ENCODE measurements at places on chromosomes 5 and 9. TPM values are rescaled to one million over a fixed set of nuclear protein-coding genes. Genes with fewer than 3 reads are reported as not detected.

- DNase-seq: peak; percentile 12
Observed at GRCh38 chr9:35954942-35955546, 2.9 kb downstream of the OR2S2 start.

DNA sequence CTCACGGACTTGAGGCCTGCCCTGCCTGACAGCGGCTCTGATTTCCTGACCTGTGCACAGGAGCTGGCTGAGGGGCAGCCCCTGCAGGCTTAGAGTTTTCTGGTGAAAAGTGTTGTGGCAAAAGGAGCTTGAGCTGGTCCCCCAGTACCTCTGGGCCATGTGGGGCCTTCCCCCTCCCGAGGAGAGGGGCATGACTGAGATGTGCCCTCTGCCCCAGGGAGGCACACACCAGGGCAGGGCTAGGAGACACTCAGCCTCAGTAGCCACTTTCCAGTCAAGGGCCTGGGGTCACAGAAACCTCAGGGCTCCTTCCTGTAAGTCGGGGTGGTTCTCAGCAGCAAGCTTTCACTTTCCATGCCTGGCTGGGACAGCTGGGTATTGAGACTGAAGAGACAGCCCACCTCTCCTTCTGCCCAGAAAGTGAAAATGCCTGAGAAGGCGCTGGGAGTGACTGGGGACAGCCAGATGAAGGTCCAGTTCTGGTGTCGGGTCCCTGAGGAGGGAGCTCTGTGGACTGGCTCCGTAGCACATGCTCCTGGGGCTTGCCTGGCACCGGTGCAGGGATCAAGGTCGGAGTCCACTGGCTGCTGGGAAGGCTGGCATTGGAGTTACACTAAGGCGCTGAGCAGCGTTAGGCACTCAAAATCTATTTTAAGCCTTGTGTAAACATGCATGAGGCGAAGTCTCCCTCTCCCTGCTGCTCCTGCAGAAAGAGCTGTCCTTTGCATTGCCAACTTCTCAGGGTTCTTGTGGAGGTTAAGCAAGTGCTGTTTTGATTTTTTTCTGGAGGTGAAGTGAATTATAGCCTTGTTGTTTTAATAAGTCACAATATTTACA, 394.9 kb downstream of the GADD45G start:
- no peak for DNase-seq

DNA sequence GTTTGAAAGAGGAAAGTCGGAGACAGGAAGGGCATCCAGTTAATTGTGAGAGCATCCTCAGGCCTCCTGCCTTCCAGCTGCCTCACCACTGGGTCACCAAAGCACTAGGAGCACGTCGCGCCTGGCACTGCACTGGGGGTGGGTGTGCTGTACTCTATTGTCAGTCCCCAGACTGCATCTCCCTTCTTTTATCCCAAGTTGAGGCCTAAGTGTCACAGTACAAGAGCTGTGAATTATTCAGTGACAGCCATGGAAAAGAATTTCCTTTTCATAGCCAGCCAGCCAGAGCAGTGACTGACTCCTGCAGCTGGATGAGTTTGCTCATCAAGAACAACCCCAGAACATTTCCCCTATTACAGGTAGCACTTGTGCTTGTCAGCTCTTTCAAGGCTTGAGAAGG, 16.3 kb downstream of the CLTA start:
- DNase-seq: no peak

- DNase-seq: no peak
Observed at GRCh38 chr9:38250279-38251035, 142.0 kb upstream of the ALDH1B1 start.

- no peak for DNase-seq
Observed at GRCh38 chr9:90140131-90140818, 502.3 kb downstream of the DIRAS2 start.

- DNase-seq: no peak
Observed at GRCh38 chr5:149677731-149678130, 52.4 kb upstream of the PPARGC1B start.

DNA sequence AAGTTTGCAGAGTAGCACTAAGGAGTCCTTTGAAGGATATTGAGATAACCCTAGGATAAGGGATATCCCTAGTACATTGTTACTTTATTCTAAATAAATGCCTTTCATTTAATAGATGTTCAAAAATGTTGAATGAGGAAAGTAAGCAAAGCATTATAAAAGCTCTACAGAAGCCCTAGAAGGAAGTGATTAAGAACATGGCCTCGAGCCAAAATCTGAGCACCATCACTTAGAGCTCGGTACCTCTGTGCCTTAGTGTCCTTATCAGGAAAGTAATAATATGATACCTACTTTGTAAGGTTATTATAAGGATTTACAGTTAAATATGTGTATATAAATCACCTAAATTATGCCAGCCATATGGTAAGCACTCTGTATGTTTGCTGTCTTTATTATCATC, 242.6 kb downstream of the KIAA0825 start:
- DNase-seq: no peak

- DNase-seq: no peak
Observed at GRCh38 chr5:107542428-107542827, 128.3 kb downstream of the EFNA5 start.

- DNase-seq: no peak
Observed at GRCh38 chr5:170534177-170534576, 30.4 kb downstream of the KCNIP1 start.

DNA sequence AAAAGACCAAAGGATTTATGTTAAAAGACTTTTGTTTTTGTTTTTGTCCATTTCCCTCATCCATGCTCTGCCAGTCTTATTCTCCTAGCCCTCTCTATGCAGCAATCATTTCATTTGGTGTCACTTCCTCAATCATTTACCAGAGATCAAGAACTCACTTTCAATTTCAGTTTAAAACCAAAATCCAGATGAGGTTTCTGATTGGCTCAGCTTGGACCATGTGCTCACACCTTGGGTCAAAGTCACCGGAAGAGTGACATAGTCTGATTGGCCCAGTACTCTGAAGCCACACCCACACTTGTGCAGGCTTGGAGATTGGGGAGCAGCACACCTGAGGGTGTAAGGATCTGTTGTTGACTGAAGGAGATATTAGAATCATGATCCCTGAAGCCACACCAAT, 79.6 kb downstream of the TLR4 start:
- peak; percentile 21 for DNase-seq

- no peak for DNase-seq
Observed at GRCh38 chr9:84667571-84668195, 1.8 kb upstream of the NTRK2 start.

DNA sequence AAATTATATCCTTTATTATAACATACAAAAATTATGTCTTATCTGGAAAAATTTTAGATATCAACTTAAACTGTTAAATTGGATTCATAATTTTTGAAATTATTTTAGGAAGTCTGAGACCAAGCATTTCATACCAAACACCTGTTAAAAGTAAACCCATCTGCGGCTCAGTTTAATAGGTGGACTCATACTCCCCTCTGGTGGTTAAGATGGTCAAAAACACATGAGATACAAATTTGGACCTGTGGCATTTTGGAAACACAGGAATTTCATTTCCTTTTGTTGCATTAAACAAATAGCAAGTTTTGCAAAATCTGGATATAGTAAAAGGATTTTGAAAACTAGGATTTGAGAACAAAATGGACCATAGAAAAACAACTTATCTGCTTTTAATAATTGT, 53.7 kb downstream of the RGMB start:
- DNase-seq: peak; percentile 14

GRCh38 chr5:169429044-169429443, 128.1 kb upstream of the SLIT3 start:
- DNase-seq: no peak

- no peak for DNase-seq
Observed at GRCh38 chr5:86684222-86684621, 66.5 kb downstream of the COX7C start.

DNA sequence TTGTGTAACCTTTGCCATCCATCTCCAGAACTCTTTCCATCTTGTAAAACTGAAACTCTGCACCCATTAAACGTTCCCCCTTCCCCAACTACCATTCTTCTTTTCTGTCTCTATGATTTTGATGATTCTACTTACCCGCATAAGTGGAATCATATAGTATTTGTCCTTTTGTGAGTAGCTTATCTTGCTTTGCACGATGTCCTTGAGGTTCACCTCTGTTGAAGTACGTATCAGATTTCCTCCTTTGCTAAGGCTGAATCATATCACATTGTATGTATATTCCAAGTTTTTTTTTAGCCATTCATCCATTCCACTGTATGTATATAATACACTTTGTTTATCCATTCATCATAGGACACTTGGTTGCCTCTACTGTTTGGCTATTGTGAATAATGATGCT, 2.9 kb upstream of the RNF130 start:
- no peak for DNase-seq

- DNase-seq: no peak
Observed at GRCh38 chr5:57805170-57805569, 322.6 kb upstream of the ACTBL2 start.

DNA sequence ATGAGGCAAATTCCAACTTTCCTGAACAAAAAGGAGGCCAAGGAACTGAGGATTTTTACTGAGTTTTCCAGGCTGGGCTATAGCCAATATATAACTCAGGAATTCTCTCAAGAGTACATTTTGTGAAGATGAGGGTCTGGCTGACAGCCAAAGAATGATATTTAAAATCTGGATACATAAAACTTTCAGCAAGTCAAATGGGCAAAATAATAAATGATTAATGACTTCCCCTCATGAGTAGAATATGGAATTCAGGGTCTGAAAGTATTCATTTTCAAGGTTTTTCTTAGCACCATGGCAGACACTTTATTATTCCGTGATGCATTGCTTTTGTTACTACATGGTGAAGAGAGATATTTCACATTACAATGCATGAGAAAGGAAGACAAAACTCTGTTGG, 7.8 kb downstream of the FAM81B start:
- DNase-seq: no peak

GRCh38 chr5:2560435-2560834, 191.0 kb downstream of the IRX2 start:
- no peak for DNase-seq

DNA sequence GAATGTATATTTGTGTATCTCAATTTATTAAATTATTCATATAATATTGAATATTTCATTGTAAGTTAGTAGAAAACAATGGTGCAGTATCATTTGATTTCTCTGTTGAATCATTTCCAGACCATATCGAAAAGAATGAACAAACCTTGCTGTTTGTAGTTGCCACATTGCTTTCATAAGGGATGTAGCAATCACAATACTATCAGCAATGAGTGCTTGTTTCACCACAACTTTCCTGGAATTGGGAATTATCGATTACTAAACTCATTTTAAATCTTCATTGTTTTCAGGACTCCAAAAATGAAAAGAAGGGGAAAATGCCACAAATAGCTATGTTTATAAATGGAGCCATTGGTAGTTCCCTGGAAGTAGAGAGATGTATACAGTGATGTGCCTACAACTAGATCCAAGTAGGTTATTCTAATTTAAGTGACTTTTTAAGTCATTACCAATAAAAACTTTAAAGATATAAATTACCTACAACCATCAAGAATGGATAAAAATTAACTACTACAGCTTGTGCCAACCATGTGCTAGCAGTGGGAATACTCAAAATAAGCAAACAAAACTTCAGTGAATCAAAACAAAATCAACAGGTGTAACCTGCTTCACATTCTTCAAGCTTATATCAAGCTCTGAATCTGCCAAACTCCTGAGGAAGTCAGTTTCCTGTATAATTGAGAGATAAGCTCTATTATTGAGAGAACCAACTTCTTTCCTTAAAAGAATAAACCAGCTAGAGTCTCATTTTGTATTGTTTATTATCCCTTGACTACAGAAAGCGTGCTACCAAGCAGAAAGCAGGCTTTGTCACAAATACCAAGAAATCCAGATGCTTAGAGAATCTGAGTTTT, 358.6 kb downstream of the ADGRV1 start:
- no peak for DNase-seq

DNA sequence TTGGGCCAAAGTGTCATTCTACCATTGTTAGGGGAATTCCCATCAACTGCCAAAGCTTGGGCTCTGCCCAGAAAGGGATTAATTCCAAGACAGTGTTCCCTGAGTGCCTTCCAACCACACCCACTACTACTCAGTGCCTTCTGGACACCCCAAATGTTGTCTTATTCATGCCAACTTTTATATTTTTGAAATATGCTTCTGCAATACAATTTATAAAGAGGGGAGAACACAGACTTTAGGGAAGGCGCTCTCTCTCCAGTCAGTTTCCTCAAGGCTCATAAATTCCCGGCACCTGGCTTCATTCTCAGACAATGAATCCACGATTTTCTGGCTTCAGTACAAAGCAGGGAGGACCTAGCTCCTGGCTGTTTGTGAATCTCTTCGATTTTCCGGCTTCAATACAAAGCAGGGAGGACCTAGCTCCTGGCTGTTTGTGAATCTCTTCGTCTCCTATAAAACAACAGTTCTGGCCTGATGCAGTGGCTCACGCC, 120.1 kb upstream of the MYO10 start:
- no peak for DNase-seq

DNA sequence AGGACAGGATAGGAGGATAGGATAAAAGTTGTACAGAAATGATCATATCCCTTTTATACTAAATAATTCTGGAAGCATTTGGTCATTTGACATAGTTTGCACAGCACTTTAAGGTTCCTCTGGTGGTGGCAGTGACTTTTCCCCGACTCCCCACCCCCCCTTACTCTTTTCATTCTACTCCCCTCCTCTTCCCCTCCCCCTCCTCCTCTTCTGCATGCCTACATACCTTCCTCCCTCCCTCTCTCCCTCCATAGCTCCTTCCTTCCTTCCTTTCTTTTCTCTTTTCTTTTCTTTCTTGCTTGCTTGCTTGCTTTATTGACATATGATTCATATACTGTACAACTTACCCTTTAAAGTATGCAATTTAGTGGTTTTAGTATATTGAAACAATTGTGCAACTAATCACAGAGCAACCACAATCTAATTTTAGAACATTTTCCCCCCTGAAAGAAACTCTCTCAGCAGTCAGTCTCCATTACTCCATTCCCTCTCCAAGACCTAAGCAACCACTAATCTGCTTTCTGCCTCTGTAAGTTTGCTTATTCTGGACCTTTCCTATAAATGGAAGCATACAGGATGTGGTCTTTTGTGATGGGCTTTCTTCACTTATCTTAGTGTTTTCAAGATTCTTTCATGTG, 159.0 kb downstream of the HACD4 start:
- no peak for DNase-seq

- no peak for DNase-seq
Observed at GRCh38 chr9:95980262-95981125, 105.0 kb downstream of the ERCC6L2 start.

- DNase-seq: no peak
Observed at GRCh38 chr9:127201071-127201541, 63.5 kb upstream of the GARNL3 start.

CCDC171 gene
- 2.3 TPM for total RNA-seq

SKIC3 gene
- 65.2 TPM for total RNA-seq

SHB gene
- 1.8 TPM for total RNA-seq

DND1 gene
- total RNA-seq: 2.9 TPM

FUT7 gene
- 0.57 TPM for total RNA-seq

LHX6 gene
- total RNA-seq: not detected

ANKRD55 gene
- total RNA-seq: not detected

PRLR gene
- total RNA-seq: not detected

IFNB1 gene
- not detected for total RNA-seq

PCDH12 gene
- 0.88 TPM for total RNA-seq
